NCI-H1694 treated with DMSO at 0.1 percent for 48 hours (cell line): ENCODE measurements at places on chromosomes 7 and 10.

DNA sequence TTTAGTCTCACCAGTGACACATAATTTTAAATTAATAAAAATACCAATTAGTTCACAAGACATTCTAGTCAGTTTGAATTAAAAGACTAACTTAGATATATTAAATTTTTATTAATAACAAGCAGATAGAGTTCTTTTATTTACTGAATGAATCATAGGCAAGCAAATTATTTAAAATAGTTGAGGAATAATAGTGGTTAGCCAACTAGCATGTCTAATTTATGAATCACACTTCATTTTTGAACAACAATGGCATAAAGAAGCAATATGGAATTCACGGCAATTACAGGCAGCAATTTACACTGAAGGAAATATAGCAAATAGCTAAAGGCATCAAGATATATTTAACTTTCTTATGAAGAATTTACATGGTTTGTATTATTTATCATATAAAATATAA lies 187.0 kb upstream of the SLC26A5 start:
- DNase-seq: no peak

DNA sequence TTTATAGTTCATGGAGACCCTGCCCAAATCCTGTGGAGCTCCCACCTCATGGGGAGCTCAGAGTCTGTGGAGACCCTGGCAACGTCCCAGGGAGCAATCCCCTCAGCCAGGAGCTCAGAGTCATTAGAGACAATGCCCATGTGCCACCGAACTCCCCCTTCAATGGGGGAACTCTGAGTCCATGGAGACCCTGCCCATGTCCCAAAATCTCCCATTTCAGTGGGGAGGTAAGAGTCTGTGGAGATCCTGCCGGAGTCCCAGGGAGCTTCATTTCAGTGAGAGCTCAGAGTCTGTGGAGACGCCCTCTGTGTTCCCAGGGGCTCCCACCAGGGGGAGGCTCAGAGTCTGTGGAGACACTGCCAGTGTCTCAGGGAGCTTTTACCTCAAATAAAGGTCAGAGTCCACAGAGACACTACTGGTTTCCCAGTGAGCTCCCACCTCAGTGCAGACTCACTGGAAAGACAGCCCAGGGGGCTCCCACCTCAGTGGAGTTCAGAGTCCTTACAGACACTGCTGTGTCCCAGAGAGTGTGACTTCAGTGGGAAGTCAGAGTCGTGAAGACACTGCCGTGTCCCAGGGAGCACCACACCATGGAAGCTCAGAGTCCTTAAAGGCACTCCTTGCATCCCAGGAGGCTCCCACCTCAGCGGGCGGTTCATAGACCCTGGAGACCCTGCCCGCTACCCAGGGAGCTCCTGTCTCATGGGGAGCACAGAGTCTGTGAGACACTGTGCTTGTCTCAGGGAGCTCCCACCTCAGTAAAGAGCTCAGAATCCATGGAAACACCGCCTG lies 5.0 kb downstream of the MYO1G start:
- peak; percentile 41 for DNase-seq

GRCh38 chr7:90719155-90719554 lies 123.0 kb downstream of the CDK14 start:
- no peak for DNase-seq

DNA sequence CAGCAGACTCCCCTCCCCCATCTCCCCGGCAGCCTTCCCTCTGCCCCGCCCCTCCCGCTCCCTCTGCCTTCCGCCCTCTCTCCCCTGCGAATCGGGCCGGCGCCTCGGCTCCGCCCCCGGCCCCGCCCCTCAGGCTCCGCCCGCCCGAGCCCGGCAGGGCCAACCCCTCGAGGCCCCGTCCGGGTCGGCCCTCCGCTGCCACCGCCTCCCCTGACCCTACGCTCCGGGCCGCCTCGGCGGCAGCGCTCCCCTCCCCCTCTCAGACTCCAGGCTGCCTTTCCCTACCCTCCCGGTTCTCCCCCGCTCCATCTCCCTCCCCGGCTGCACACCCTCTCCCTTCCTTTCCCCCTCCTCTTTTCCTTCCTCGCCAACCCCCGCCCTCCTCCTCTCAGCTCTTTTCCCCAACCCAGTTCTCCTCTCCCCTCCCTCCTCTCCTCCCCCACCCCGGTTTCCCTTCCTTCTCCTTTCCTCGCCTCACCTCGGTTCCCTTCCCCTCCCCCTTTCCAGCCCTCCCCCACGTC lies 1.6 kb downstream of the ZNF467 start:
- DNase-seq: peak; percentile 54

DNA sequence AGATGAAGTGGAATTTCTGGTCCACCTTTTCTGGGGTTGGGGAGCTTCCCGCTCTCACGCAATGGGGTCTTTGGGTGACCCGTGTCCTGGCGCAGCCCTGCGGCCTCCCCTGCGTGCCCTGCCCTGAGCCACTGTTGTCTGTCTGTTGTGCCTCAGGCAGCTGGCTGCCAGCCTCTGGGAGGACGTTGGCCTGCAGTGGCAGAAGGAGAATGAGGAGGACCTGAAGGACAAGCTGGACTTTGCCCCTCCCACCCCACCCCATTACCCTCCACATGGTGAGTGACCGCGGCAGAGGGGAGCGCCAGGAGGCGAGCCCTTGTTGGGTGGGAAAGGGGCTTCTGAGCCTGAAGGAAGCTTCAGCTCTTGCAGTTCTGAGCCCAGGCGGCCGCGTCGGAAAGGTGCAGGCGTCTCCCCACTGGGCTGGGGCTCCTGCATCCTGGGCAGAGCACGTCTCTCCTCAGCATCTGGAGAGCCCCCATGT lies 14.2 kb upstream of the PRKAR1B start:
- no peak for DNase-seq

DNA sequence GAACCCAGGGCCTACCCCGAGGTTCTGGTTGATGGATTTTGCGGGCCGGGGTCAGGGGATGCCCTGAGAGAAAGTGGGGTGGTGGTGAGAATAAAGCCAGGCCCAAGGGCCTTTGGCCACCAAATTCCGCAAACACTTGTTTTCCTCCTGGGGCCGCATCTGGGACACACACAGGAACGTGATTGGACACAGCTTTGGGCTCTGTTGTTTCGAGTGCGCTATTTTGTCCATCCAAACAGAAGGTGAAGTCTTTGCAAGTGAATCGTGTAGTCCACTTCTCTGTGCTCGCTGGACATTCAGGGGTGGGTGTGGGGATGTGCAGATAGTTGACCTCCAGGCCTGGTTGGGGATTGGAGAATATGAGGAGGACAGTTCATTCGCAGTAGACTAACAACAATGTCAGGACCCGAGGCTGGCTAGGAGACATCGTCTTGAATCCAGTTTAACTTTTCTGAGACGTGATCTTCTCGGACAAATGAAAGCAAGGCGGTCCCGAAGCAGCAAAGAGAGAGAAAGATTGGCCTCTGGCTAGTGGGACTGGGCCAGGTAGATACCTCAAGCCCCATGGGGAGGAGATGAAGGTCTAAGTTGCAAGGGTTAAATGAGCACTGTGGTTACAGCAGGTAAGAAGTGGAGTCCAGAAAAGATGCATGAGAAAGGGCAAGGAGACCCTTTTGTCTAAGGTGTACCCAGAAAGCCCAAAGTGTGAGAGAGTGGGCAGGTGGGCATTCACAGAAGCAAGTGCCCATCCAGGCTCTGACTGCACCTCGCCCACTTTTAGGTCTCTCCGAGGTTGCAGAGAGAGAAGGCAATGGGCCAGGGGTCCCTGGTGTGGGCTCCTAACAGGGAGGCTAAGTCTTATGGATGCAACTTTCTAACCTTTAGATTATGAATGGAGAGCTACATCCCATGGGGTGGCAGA lies 764 bp upstream of the FAM131B start:
- no peak for DNase-seq

DNA sequence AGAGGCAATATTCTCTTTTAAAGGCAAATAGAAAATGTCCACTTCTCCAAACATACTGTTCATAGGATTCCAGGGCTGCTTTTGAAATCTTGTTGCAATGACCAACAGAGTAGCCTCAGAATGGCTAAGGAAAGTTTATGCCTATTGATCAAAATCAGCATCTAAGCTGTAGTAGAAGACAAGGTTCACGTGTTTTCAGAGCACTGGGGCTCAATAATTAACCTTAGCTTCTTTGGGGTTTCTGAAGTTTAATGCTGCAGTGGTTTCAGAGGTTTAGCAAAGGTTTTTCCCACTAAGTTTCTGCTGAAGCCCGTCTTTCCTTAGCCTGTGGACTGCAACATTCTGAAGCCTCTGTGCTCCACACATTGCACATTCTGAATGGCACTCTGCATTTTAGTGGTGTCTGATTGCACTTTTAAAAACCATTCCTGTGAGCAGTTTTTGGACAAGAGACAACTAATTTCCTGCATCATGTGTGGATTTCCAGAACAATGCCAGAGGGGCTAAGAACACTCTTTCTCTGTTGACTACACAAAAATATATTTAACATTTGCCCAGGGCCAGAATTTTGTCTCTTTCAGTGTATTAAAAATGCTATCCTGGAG lies 342.5 kb downstream of the PTEN start:
- no peak for DNase-seq
